LoVo (cell line): ENCODE measurements at places on chromosomes 4 and X.

DNA sequence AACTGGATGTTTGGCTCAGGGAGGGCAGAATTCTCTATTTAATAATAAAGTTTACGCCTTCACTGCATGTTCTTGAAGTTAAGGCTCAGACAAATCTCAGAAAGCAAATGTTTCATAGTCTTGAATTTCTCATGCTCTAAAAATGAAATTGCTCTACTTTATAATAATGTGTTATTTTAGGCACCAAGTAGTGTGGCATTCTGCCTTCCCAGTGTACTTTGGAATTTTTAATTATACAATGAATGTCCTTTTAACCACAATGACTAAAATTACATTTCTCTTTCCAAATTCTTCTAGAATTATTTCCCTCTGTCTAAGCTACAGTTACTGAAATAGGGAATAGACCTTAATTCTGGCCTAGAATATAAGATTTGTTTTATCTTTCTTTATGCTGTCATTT is 97.9 kb upstream of the PDE5A start:
- DNase-seq = no peak

DNA sequence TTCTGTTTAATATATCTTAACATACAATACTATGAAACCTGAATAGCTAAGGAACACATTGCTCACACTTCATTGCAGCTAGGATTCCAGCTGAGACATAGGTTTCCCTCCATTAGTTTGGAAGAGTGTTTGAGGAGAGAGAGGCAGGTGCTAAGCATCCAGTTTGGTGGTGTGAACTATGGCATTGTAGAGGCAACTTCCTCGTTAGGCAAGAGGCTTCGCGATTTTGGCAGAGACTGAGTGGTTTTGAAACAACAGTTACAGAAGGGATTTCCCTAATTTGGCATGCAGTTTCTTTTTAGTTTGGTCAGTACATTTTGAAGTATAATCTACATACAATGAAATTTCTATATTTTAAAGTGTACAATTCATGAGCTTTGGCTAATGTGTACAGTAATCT is 117.1 kb upstream of the BMP3 start:
- no peak for DNase-seq

DNA sequence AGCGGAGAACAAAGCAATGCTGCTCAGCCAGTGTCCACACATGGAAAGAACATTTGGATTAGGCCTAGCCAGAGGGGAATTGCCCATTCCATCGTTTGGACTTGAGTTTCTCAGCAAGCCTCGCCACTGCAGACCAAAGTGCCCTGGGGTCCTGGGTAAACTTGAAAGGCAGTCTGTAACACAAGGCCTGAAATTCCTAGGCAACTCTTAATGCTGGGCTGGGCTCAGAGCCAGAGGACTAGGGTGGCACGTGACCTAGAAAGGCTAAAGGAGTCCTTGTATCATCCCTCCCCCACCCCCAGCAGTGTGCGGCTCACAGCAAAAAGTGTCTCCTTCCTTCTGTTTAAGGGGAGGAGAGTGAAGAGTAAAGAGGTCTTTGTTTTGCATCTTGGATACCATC is 210.4 kb upstream of the ARX start:
- no peak for DNase-seq

GRCh38 chr4:150039274-150040127 is 38.7 kb upstream of the DCLK2 start:
- no peak for DNase-seq

GRCh38 chrX:16137416-16138107 is 14.2 kb downstream of the GRPR start:
- no peak for DNase-seq

DNA sequence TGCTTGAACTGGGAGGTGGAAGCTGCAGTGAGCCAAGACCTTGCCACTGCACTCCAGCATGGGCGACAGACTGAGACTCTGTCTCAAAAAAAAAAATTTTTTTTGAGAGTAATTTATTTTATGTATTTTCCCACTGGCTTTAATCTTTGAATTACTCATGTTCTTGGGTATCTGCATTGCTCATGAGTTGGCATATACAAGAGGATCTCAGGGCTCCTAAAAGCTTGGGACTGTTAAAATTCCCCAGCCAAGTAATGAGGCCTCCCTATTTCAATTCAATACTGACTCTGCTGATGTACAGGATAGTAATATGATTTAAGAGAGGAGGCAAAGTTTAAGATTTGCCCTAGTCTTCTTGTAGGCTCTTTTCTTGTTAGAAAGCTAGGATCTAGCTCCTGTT is 6.2 kb downstream of the IL21 start:
- DNase-seq = no peak

GRCh38 chrX:150094375-150094774 is 156.1 kb upstream of the EOLA2 start:
- DNase-seq = no peak

- DNase-seq = peak; percentile 6
These were observed 1659.8 kb upstream of the ADGRL3 start for GRCh38 chr4:59540311-59540710.

DNA sequence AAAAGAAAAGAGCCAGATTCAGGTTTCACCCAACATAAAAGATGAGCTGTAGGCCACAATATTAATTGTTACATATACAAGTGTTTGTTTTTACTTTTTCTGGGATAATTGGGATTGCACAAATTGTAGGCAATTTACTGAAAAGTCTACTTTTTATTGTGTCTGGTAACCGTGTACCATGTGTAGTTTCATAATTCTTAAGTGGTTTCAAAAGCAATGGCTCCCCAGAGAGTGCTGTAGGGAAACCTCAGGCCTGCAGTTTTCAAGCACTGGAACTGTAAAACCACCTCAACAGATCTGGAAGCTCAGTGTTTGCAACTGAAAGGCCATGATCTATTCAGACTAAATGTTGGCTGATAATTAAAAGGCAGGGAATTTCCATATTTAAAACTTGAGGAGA is 53.9 kb upstream of the MMAA start:
- no peak for DNase-seq

GRCh38 chr4:4641254-4641653 is 99.4 kb upstream of the STX18 start:
- DNase-seq = no peak

- no peak for DNase-seq
These were observed 152.3 kb downstream of the NEK1 start for GRCh38 chr4:169460081-169460480.

DNA sequence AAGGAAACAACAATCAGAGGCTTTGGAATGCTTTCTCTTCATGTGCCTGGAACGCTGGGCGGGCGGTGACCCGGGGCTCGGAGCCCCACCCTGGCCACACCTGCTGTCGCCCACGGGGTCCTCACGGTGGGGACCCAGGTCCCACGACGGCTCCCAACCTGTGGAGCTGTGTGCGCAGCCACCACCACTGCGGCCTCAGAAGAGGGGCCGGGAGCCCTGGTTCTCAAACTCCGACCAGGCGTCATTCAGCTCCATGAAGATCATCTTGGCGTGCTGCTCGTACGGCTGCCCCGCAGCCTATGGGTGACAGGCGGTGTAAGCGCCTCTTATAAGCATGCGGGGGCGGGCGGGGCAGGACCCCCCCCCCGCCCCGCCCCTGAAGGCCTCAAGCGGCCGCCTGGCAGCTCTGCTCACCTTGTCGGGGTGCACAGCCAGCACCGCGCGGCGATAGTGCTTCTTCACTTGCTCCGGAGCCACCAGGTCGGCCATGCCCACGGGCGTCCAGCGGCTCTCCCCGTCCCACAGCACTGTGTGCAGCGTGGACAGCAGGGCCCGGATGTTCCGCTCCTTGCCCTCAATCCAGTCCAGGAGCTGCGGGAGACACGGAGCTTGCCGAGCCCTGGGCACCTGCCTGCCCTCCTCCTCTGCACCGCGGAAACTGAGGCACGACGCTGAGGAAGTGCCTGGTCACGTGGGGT is 23.7 kb upstream of the CPLX1 start:
- DNase-seq = no peak

- no peak for DNase-seq
These were observed 82.1 kb downstream of the EFNB1 start for GRCh38 chrX:68910731-68911428.

GRCh38 chr4:4761128-4761982 is 98.1 kb upstream of the MSX1 start:
- no peak for DNase-seq

DNA sequence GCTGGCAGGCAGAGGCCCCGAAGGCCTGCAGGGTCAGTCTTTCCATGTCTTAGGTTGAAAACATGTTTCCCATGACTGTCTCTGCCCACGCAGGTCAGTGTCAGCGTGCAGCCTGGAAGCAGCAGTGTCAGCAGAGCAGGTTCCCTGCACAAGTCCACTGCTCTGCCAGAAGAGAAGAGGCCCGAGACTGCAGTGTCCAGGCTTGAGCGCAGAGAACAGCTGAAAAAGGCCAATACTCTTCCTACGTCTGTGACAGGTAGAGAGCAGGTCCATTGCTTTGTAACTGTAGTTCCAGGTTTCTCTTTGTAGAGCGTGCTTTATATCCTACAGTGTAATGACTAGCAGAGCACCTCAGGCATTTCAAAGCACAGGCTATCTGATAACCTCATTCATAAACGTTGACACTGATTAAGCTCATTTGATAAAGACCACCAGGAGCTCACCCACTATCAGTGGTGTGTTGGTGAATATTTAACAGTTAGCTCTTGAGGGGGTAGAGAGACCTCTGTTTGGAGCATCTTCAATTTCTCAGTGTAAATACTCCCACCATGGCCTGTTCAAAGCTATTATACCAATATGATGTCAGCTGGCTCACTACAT is 63.2 kb downstream of the AASDH start:
- no peak for DNase-seq

- DNase-seq = no peak
These were observed 834.7 kb downstream of the RAPGEF2 start for GRCh38 chr4:159937595-159937994.

DNA sequence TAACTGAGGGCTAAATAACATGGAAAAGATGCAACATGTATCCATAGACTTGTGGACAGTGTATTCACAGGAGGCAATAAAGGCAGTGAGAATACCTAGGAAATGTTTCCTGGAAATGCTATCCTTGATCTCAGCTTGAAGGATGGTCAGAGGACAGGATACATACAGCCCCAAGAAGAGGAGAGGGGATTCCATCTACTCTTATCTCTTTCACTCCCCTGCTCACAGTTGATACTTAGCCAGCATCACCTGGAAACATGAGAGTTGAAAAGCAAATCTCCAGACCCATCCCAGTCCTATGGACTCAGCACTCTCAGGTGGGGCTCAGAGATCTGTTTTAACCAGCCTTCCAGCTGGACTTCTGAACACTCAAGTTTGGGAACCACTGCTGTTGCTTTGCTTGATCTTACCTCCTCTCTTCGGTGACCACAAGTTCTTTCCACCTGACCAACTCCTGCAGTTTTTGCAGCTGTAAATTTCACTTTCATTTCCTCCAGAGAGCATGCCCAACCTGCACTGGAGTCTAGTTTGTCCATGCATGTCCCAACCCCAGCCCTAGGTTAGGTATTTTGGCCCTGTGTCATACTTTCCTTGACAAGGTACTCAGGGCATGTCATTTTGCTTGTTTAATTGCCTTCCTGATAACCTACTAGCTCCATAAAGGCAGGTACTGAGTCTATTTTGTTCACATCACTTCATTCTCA is 10.4 kb downstream of the RELL1 start:
- DNase-seq = peak; percentile 7

DNA sequence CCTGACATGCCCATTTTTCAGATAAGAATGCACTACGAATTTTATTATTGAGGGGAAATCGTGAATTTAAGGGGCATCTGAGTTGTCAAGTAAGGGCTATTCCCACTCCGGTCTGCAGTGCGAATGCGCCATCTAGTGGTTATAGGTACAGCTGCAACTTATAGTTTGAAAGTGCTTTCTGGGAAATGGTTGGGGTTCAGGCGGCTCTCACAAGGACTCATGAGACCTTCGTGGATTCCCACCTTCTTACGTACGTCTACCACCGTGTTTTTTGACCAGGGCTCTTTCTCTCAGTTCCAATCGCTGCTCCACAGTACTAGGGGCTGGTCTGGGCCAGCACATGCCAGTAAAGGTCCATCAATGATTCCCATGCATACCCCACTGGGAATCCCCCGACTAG is 12.3 kb downstream of the MSL3 start:
- DNase-seq = peak; percentile 42

DNA sequence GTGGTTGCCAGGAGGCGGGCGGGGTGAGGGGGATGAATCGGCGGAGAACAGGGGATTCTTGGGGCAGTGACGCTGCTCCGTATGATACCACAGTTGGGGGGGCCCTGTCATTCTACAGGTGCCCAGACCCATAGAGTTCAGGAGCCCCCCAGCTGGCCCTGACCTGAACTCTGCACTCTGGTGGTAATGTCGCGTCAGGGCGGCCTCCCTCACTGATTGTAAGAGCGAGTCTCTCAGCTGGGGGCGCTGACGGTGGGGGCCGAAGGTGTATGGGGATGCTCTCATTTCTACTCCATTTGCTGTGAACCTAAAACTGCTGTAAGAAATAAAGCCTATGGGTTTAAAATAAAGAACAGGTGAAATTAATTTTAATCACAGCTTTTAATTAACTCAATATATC is 91.8 kb upstream of the PSAPL1 start:
- no peak for DNase-seq

DNA sequence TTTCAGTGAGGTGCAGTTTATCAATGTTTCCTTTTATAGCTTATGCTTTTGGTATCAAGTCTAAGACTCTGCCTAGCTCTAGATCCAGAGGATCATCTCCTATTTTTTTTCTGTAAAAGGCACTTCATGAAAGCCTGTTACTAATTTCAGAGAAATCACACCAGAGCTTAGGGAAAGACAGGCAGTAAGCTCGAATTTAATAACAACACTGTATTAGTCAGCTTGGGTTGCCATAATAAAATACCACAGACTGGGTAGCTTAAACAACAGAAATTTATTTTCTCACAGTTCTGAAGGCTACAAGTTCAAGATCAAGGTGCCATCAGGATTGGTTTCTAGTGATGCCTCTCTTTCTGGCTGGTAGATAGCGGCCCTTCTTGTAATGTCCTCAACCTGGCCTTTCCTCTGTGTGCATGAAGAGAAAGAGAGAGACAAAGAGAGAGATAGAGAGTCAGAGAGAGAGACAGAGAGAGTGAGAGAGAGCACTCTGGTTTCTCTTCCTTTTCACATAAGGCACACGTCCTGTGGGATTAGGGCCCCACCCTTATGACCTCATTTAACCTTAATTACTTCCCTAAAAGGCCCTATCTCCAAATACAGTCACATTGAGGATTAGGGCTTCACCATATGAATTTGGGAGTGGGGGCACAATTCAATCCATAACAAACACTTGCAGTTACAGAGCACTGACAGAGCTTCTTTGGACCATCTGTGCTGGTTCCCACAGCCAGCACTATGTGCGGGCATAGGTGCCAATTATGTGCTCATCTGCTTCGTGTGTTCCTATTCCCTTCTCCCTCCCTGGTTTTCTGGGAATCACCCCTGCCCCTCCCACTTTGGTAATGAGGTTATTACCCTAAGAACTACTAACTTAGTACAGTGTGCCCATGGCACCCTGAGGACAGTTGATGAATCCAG is 114.8 kb upstream of the MED14 start:
- DNase-seq = no peak

- DNase-seq = no peak
These were observed 224.1 kb downstream of the NLGN4X start for GRCh38 chrX:6004529-6004928.

GRCh38 chr4:7337196-7338058 is 97.3 kb downstream of the PSAPL1 start:
- DNase-seq = no peak

DNA sequence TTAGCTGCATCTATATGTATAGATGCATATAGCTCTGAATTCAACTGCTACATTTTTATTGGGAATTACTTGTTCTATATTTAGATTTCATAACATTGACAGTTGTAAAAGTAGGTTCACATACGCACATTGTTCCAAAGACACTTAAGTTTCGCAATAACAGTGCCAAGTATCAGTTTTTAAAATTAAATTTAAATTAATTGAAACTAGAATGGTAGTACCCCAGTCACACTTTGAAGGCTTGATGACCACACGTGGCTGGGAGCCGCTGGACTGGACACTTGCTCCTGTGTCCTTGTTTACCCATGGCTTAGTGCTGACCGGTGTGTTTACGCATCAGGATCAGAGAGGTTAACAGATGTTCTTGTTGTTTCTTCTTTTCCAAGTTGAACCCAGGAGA is 140.7 kb upstream of the PSAPL1 start:
- DNase-seq = no peak
